ENCODE measurements at places on chromosomes 6 and 20. TPM values are rescaled to one million over a fixed set of nuclear protein-coding genes. Genes with fewer than 3 reads are reported as not detected.
A peak's percentile ranks its signal among the peaks of the same experiment; 100 is the strongest.

The OOEP gene
- total RNA-seq, result not detected

The XKR7 gene
- total RNA-seq, result 2.7 TPM

The POU3F2 gene
- 1.4 TPM for total RNA-seq

The MOXD1 gene
- 8.9 TPM for total RNA-seq

The SLC17A2 gene
- not detected for total RNA-seq

The MDFI gene
- 59.4 TPM for total RNA-seq

The KATNA1 gene
- total RNA-seq, result 16.5 TPM

DNA sequence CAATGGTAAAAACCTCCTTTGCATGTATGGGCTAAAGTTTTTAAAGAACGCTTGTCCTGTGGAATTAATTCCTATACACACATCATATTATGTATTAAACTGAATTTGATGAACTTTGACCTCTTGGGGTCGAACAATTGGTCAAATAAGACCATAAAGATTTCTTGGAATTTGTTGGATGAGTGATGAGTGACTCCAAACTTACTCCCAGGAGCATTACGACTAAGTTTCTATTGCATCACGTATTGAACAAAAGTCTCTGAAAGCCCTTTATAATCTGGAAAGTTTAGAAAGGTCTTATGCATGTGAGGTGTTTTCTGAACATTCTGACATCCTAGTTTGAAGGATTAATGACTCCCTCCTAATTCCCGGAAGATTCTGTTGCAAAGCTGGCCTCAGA, 126.9 kb upstream of the BMP5 start:
- H3K4me1 ChIP-seq, result no peaks in the 10 kb centered on the region
- DNase-seq, result no peak
- no peaks in the 10 kb centered on the region for H3K36me3 ChIP-seq
- H3K27ac ChIP-seq, result no peak overlapping the region
- H3K27me3 ChIP-seq, result no peaks in the 10 kb centered on the region

- no peaks in the 10 kb centered on the region for H3K27me3 ChIP-seq
- H3K4me3 ChIP-seq, result no peak overlapping the region
Observed at GRCh38 chr6:20227350-20227749, 15.1 kb upstream of the MBOAT1 start.

DNA sequence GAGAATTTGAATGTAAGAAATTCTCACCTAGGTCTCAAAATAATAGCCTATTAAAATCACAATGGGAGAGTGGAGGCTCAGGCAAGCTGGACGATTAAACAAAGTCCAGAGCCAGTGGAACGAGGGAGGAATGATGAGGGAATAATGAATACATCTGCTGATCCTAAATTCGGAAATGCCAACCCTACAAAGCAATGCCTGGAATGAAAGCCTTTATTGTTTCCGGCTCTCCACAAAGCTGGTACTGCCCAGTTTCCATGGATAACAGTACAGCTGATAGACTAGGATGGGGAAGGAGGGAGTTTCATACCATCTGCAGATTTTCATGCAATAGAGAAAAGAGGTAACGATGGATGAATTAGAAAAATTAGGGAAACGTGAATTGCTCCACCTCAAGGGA, 356.1 kb downstream of the CBLN4 start:
- DNase-seq, result no peak
- peaks cover 3% of the 10 kb centered on the region for H3K4me1 ChIP-seq
- no peak overlapping the region for H3K27ac ChIP-seq

GRCh38 chr20:17083738-17084137, 143.1 kb upstream of the PCSK2 start:
- no peak overlapping the region for H3K4me3 ChIP-seq
- no peak overlapping the region for H3K27ac ChIP-seq
- peaks cover 14% of the 10 kb centered on the region for H3K27me3 ChIP-seq
- no peaks in the 10 kb centered on the region for H3K36me3 ChIP-seq

DNA sequence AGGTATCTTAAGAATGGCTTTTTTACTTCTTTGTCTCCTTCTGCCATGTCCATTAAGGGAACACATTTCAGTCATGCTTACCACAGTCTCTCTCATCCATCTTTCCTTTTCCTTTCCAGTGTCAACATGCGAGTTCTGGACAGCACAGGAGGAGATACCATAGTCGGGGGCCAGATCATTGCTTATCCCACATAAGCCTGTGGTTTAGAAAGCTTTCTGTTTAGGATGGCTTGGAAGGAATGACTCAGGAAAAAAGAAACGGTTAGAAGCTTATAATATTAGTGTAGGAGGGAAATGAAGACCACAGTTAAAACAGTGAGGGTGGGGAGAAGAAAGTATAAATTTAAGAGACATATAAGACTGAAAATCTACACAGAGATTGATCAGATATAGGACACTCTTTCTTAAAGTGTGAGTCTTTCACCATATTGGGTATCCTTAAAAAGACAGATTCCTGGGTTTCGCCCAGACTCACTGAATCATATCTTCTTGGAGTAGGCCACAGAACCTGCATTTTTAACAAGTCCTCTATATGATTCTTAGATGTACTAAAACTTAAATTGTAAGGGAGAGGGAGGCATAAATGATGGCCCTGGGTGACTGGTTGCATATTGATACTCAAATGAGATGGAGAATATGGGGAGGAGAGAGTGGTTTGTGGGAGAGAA, 36.1 kb downstream of the DSE start:
- H3K27ac ChIP-seq, result no peak overlapping the region
- H3K27me3 ChIP-seq, result no peaks in the 10 kb centered on the region
- H3K36me3 ChIP-seq, result no peaks in the 10 kb centered on the region
- DNase-seq, result no peak
- no peak overlapping the region for H3K4me3 ChIP-seq

DNA sequence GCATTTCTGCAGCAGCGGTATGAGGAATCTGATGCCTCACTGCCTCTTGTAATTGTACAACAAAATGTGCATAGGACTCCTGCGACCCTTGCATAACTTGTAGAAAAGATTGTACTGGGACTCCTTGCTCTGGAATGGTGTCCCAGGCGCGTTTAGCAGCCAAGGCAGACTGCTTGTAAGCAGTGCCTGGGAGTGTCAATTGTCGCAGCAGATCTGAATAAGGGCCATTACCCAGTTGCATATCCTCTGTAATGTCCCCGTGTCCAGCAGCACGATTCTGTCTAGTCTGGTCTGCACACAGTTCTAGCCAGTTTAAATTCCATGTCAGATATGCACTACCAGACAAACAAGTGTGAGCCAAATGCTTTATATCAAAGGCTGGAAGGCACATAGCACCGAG, 70.7 kb upstream of the BTN3A2 start:
- no peaks in the 10 kb centered on the region for H3K36me3 ChIP-seq
- DNase-seq, result no peak
- H3K27ac ChIP-seq, result no peak overlapping the region
- no peaks in the 10 kb centered on the region for H3K27me3 ChIP-seq
- no peak overlapping the region for H3K4me3 ChIP-seq

GRCh38 chr20:38243709-38244020, 16.9 kb downstream of the KIAA1755 start:
- H3K27ac ChIP-seq, result no peak overlapping the region
- H3K27me3 ChIP-seq, result peaks cover 3% of the 10 kb centered on the region
- no peak for DNase-seq

GRCh38 chr6:30885481-30885998, 1.2 kb downstream of the DDR1 start:
- peaks cover 49% of the 10 kb centered on the region for H3K4me1 ChIP-seq
- peaks cover 8% of the 10 kb centered on the region for H3K36me3 ChIP-seq
- peak overlapping the region; percentile 95 for H3K27ac ChIP-seq
- peaks cover 4% of the 10 kb centered on the region for H3K27me3 ChIP-seq

DNA sequence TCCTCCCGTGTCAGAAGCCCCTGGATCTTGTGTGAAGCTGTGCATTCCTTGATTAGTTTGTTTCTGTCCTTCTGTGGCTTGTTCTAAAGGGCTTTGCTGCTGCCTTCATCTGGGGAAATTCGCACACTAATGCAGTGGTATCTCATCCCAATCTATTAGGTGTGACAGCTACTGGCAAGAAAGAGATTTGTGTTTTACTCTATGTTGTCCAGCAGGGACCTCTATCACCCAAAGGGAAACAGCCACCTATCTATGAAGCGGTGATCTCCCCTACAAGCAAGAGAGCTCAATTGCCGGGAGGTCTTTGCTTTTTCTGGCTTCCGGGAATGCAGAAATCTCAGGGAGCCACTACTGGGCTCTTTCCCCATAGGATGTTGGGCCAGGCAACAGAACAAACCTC, 151.8 kb downstream of the NRN1 start:
- H3K27ac ChIP-seq, result no peak overlapping the region
- H3K36me3 ChIP-seq, result no peaks in the 10 kb centered on the region
- no peak overlapping the region for H3K4me3 ChIP-seq
- H3K4me1 ChIP-seq, result peaks cover 2% of the 10 kb centered on the region
- no peak for DNase-seq
